ENCODE measurements at places on chromosomes 3 and 15. TPM values are rescaled to one million over a fixed set of nuclear protein-coding genes. Genes with fewer than 3 reads are reported as not detected.

The GLT8D1 gene
- total RNA-seq: 30.6 TPM

The CHRM5 gene
- total RNA-seq: not detected

The ZNF80 gene
- not detected for total RNA-seq

The P2RY12 gene
- 1.7 TPM for total RNA-seq

GRCh38 chr15:95152741-95153140, 921.4 kb downstream of the MCTP2 start:
- no peak for DNase-seq

DNA sequence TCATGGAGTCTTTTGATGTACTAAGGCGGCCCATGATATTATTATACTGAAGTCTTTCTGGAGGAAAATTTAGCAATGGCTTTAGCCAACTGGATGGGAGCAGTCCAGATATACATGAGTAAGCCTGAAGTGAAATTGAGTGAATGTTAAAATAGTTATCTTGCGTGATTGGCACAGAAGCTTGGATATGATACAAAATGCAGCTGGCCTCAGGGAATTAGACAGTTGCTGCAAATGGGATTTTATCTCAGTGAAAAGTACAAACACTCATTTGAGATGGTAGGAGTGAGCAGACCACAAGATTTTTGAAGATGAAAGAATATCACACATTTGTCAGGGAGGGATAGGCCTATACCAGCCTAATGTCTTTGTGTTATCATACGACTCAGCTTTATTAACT, 8.9 kb downstream of the LMOD3 start:
- DNase-seq: no peak

- no peak for DNase-seq
Measured at GRCh38 chr3:153373606-153374005, 211.6 kb downstream of the RAP2B start.

DNA sequence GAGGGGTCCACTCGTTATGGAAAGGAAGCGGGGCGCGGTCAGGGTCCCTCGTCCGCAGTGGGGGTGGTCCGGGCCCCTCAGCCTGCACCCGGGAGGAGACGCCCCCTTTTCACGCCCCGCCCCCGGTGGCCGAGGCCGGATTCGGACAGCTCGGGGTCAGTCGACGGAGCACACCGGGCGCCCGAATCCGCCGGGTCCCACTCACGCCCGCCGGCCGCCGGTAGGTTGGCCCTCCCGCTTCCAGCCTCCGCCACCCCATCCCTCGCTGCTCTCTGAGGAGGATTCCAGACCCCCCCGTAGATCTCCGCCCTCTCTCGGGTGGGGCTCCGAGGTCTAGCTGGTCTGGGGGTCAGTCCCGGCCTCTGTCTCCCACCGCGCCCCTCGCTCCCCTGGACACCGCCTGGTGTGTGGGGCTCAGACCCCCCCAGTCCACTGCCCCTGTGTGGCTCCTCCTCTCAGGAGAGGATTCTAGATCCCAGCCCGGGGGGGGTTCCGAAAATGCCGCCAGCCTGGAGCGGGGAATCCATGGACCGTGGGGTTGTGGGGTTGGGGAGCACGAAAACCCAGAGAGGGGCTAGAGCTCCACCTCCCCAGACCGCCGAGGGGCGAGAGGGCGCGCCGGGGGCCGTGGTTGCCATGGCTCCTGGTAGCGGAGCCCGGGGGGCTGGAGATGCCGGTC, 725 bp downstream of the CHL1 start:
- peak; percentile 50 for DNase-seq

GRCh38 chr3:50211930-50212329, 6.9 kb downstream of the SLC38A3 start:
- DNase-seq: no peak

DNA sequence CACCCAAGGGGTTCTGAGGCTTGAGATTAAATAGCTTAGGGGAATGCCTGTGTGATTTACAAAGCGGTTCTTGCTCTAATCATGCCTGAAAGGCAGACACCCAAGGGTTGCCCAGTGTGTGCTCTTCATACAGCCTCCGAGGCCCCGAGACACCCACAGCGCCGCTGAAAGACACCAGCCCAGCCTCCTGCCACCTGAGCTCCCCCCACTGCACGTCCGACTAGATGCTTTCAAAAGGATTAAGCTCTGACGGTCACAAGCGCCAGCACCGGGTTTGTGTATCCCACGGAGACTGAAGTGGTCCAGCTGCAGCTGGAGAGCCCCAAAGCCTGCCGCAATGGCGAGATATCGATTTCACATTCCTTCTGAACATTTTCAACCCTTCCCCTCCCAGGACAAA, 50.3 kb downstream of the SPATA12 start:
- no peak for DNase-seq

GRCh38 chr3:72036899-72037298, 252.0 kb upstream of the PROK2 start:
- no peak for DNase-seq

- DNase-seq: no peak
Measured at GRCh38 chr15:98978153-98978552, 29.4 kb downstream of the PGPEP1L start.

GRCh38 chr3:111924283-111924682, 54.5 kb upstream of the ABHD10 start:
- peak; percentile 48 for DNase-seq

GRCh38 chr15:77276096-77276495, 143.8 kb downstream of the PEAK1 start:
- DNase-seq: no peak

Data from Peyer's patch (tissue), 4 donors.